ENCODE measurements at places on chromosomes 6 and 20. TPM values are rescaled to one million over a fixed set of nuclear protein-coding genes. Genes with fewer than 3 reads are reported as not detected.

DNA sequence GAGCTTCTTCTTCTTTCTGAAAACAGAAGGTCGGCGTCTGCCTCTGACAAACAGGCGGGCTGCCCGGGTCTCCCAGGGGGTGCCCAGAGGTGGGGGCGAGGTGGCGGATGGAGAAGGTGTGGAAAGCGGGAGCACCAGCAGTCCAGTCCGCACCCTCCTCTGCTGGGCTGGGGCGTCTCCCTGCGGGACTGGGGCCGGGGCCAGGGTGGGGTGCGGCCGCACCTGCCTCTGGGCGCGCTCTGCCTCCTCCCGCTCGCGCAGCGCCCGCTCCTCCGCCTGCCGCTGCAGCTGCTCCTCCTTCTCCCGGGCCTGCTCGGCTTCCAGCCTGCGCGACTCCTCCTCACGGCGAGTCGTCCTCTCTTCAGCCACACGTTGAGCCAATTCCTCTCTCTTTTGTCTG, 71.1 kb upstream of the BCLAF1 start:
- H3K4me1 ChIP-seq, result no peaks in the 10 kb centered on the region
- no peak overlapping the region for H3K27ac ChIP-seq
- no peak overlapping the region for H3K4me3 ChIP-seq
- DNase-seq, result peak; percentile 75
- no peaks in the 10 kb centered on the region for H3K27me3 ChIP-seq
- H3K36me3 ChIP-seq, result peaks cover 34% of the 10 kb centered on the region

The FAM209B gene
- 0.64 TPM for total RNA-seq

DNA sequence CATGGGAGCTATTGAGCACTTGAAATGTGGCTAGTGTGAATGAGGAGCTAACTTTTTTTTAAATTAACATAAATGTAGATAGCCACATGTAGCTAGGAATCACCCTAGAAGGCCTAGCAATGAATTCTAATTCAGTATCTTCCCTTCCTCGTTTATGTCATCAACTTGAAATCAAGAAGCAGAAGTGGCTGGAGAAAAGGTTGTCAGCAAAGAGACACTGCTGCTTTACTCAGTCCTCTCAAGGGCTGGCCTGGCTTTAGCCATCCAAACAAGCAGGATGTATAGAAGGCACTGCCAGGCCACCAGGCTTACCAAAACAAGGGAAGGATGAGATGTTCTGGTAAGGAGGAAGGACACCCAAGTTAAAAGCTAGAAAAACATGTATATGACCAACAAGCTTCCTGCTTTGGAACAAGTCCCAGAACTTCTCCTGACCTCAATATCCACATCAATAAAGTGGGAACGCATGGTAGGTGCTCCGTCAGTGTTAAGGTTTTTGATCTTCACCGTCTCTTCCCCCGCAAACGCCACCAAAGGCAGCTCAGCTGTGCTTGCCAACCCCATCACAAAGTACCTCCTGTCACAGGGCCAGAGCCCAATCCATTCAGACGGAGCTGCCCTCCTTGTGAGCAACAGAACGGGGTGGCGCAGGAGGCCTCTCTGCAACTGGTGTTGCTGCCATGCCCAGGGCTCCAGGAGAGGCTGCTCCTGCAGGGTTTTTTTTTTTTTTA, 235.8 kb upstream of the RIN2 start:
- no peaks in the 10 kb centered on the region for H3K36me3 ChIP-seq
- no peaks in the 10 kb centered on the region for H3K27me3 ChIP-seq
- H3K4me3 ChIP-seq, result no peak overlapping the region
- H3K4me1 ChIP-seq, result no peaks in the 10 kb centered on the region
- no peak for DNase-seq

DNA sequence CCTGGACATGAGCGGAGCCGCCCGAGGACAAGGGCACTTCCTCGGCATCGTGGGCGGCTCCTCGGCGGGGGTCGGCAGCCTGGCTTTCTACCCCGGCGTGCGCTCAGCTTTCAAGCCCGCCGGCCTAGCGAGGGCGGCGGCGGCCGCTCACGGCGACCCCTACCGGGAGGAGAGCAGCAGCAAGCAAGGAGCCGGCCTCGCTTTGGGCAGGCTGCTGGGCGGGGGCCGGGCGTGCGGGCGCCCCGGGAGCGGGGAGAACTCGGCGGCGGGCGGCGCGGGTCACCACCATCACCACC, 6.7 kb downstream of the PRDM13 start:
- H3K4me3 ChIP-seq, result peak overlapping the region; percentile 57
- H3K27ac ChIP-seq, result no peak overlapping the region
- DNase-seq, result no peak
- peaks cover 78% of the 10 kb centered on the region for H3K27me3 ChIP-seq
- peaks cover 24% of the 10 kb centered on the region for H3K4me1 ChIP-seq

DNA sequence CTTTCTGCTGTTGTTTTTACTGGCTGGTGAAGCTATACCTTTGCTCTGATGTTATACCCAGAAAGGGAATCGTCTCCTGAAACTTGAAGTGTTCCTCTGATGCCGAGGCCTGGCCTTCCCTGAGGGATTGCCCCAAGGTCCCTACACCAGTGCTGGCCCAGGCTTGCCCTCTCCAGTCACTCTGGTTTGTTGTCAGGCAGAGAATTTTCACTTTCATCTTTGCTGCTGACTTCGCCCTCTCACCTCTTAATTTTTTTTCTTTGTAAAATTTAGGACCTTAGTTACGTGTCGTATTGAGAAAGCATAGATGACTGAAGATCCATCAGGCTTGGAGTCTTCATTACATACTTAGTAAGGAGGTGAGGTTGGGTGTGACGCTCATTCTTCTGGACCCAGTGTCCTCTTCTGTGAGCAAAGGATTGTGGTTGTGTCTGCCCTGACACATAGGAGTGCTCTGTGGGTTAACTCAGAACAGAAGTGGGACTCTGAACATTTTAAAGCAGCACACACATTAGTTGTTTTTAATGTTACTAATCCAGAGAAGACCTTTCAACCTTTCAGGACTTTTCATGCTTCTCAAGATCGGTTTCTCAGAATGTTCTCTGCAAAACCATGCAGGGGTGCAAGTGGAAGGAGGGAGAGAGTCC, 45.4 kb downstream of the TULP4 start:
- H3K4me1 ChIP-seq, result peaks cover 16% of the 10 kb centered on the region
- H3K27me3 ChIP-seq, result no peaks in the 10 kb centered on the region
- no peaks in the 10 kb centered on the region for H3K36me3 ChIP-seq
- H3K27ac ChIP-seq, result no peak overlapping the region
- H3K4me3 ChIP-seq, result no peak overlapping the region

The SLC22A1 gene
- total RNA-seq, result 1.3 TPM

DNA sequence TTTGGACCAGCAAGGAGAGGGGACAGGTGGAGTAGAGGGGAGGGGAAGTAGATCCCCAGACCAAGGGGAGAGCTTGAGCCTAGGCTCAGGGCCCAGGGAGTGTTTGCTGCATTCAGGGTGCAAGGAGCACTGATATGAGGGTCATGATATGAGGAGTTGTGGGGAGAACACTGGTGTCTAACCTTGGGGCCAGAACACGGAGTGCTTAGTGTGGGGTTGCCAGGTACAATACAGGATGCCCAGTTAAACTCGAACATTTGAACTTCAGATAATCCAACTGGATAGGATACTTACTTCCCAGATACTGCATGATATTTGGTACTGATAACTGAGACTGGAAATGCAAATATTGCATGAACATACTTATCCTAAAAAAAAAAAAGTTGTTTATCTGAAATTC, 2.4 kb downstream of the SLC22A1 start:
- no peaks in the 10 kb centered on the region for H3K4me1 ChIP-seq
- no peaks in the 10 kb centered on the region for H3K36me3 ChIP-seq
- no peak overlapping the region for H3K27ac ChIP-seq
- DNase-seq, result no peak

The LY6G6F gene
- 0.74 TPM for total RNA-seq

- H3K27ac ChIP-seq, result no peak overlapping the region
- peaks cover 24% of the 10 kb centered on the region for H3K4me1 ChIP-seq
- no peaks in the 10 kb centered on the region for H3K27me3 ChIP-seq
- DNase-seq, result no peak
- H3K4me3 ChIP-seq, result no peak overlapping the region
Observed at GRCh38 chr6:38504996-38505395, 134.7 kb downstream of the BTBD9 start.

The BPIFA1 gene
- total RNA-seq, result 0.46 TPM

- no peaks in the 10 kb centered on the region for H3K4me1 ChIP-seq
- H3K4me3 ChIP-seq, result no peak overlapping the region
Observed at GRCh38 chr6:134166511-134167261, 114.3 kb upstream of the SLC2A12 start.

- no peaks in the 10 kb centered on the region for H3K36me3 ChIP-seq
- no peak for DNase-seq
- H3K27ac ChIP-seq, result no peak overlapping the region
- H3K4me3 ChIP-seq, result no peak overlapping the region
Observed at GRCh38 chr6:29676981-29677601, 3.9 kb downstream of the ZFP57 start.

- H3K4me3 ChIP-seq, result no peak overlapping the region
- H3K27ac ChIP-seq, result no peak overlapping the region
- no peaks in the 10 kb centered on the region for H3K4me1 ChIP-seq
- DNase-seq, result no peak
- H3K27me3 ChIP-seq, result no peaks in the 10 kb centered on the region
Observed at GRCh38 chr6:18640754-18641153, 253.6 kb downstream of the RNF144B start.

- no peaks in the 10 kb centered on the region for H3K4me1 ChIP-seq
- no peak for DNase-seq
- H3K4me3 ChIP-seq, result no peak overlapping the region
- H3K36me3 ChIP-seq, result no peaks in the 10 kb centered on the region
- no peak overlapping the region for H3K27ac ChIP-seq
Observed at GRCh38 chr20:62439218-62439617, 11.9 kb upstream of the RBBP8NL start.

- H3K27me3 ChIP-seq, result no peaks in the 10 kb centered on the region
- no peak overlapping the region for H3K27ac ChIP-seq
- no peaks in the 10 kb centered on the region for H3K36me3 ChIP-seq
- H3K4me3 ChIP-seq, result no peak overlapping the region
- DNase-seq, result no peak
- peaks cover 10% of the 10 kb centered on the region for H3K4me1 ChIP-seq
Observed at GRCh38 chr6:707576-708236, 14.8 kb upstream of the EXOC2 start.

The ZSCAN23 gene
- 1.1 TPM for total RNA-seq

The ITPR3 gene
- total RNA-seq, result 179 TPM

Data from upper lobe of left lung (tissue), 6 donors.